ENCODE measurements at places on chromosomes 7 and 10. TPM values are rescaled to one million over a fixed set of nuclear protein-coding genes. Genes with fewer than 3 reads are reported as not detected.

AKR1C2 gene
- 4,175 TPM for total RNA-seq

RET gene
- 0.52 TPM for total RNA-seq

ELAPOR2 gene
- total RNA-seq, result 0.05 TPM

TRPV5 gene
- not detected for total RNA-seq

Measured in A549 treated with CORT108297 at 1 μM for 4 hours (cell line).